Mesothelial cell of epicardium (in vitro differentiated cells): ENCODE measurements at places on chromosomes 7 and 10. TPM values are rescaled to one million over a fixed set of nuclear protein-coding genes. Genes with fewer than 3 reads are reported as not detected.

DNA sequence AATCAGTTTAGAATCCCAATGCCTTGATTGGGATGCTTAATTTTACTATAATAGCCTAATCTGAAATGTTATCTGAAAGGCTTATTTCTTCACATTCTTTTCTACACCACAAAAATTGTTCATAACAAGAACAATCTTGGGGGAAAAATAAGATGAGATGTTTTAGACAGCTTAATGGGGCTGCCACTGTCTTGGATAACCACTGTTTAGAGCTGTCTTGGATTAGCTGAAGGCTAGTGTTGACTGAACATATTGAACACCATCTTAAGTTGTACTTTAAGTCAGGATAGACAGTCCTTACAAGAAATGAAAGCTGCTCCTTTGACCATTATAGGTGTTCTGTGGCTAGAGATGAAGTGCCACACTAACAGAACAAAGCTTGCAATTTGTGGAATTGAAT is 501.3 kb downstream of the GFRA1 start:
- no peak for DNase-seq

Gene FZD8
- total RNA-seq, result 14.5 to 16.5 TPM (median 16.4 TPM) in 3 replicates

DNA sequence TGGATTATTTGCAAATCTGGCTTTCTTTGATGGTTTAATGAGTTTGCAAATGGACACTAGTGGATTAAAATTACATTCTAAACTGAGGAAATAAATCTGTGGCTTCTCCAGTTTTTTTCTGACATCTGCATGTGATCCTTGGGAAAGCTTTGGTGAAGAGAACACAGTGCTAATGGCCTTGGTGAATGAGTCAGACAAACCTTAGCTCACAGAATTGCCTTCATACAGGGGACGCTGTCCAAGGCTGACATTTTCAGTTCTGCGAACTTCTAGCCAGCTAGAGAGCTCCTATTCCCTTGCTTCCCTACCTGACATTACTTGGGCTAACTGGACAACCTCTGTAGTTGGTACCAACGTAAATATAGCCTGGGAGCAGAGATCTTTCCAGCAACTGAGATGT is 21.2 kb downstream of the BMPER start:
- no peak for DNase-seq

Gene NAT16
- total RNA-seq, result not detected in 3 replicates

Gene POLR1F
- 13.9 to 17.6 TPM (median 16.3 TPM) in 3 replicates for total RNA-seq

GRCh38 chr7:76281006-76281705 is 21.3 kb upstream of the HSPB1 start:
- DNase-seq, result no peak

DNA sequence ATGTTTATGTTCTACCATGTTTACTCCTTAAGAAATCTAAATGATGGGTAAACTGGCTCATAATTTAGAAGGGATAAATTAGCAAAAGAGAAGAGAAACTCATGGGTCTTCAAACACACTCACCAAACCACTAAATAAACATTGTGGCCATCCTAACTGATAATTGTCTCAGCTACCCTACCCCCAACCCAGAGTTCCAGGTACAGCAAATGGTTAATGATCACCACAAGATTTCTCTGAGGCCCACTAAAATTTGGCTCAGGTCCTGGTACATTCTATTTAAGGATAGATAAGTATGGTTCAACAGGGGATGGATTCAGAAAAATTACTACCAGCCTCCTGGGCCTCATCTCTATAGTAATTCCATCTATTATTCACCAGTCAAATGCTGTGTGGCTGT is 21.4 kb downstream of the SLC25A13 start:
- no peak for DNase-seq

GRCh38 chr10:24272374-24272773 is 63.4 kb downstream of the KIAA1217 start:
- DNase-seq, result no peak

DNA sequence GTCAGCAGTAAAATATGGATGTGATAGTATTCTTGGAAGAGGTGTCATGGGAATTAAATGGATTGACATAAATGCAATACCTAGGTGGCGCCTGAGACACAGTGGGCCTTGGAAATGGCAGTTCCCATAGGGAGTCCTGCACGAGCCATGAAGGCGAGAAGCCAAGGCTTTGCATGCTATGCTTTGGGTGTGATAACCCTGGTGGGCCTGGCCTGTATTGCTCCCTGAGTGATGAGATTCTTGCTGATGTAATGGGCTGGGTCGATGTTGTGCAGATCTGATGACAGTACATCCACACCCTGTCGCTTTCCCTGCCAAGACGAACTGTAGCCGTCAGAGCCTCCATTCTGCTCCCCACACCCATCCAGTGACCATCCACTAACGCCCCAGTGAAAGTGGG is 46.4 kb downstream of the CREB5 start:
- DNase-seq, result no peak

GRCh38 chr10:96502561-96503282 is 11.0 kb downstream of the TLL2 start:
- DNase-seq, result no peak

Gene ADCY1
- total RNA-seq, result 3.1 to 4.7 TPM (median 4.5 TPM) in 3 replicates

DNA sequence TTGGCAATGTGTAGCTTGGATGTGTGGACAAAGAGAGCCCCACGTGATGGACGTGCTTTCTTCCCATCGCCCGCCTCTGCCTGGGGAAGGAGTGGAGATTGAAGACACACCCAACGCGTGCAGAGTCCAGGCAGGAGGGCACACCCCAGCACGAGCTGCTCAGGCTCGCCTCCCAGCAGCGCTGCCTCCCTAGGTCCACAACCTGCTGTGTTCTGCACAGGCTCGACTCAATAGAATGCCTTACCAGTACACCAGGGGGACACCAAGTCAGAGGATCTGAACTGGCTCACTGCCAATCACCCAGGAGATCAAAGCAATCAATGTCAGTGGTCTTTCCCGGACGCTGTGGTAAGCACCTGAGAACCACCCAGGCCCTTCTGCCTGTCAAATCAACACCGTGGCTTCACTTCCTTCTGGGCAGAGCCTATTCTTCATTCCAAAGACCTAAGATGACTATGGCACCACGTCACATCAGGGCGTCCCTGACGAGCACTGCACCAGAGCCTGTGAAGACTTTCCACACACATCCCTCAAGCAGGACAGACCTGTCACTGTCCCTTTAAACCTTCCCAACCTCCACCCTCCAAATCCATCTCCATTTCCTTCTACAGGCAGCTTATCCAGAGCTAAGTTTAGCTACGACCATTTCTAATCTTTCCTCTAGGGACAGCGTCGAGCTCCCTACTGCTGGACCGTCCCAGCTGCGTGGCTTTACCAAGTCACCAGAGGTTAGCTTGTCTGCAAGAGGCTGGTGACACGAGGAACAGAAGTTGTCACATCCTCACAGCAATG is 72.3 kb downstream of the AMZ1 start:
- no peak for DNase-seq

Gene SFRP5
- 0.69 to 1.1 TPM (median 0.86 TPM) in 3 replicates for total RNA-seq

Gene IGF2BP3
- 84.3 to 91.3 TPM (median 89.1 TPM) in 3 replicates for total RNA-seq

Gene AGR3
- total RNA-seq, result 1.7 to 2.1 TPM (median 2.0 TPM) in 3 replicates

- no peak for DNase-seq
These were observed 381.7 kb downstream of the DNAJB6 start for GRCh38 chr7:157718303-157719007.

GRCh38 chr10:94353336-94353735 is 9.4 kb downstream of the NOC3L start:
- DNase-seq, result no peak

Gene PPP1R9A
- 37.6 to 39.3 TPM (median 38.8 TPM) in 3 replicates for total RNA-seq

DNA sequence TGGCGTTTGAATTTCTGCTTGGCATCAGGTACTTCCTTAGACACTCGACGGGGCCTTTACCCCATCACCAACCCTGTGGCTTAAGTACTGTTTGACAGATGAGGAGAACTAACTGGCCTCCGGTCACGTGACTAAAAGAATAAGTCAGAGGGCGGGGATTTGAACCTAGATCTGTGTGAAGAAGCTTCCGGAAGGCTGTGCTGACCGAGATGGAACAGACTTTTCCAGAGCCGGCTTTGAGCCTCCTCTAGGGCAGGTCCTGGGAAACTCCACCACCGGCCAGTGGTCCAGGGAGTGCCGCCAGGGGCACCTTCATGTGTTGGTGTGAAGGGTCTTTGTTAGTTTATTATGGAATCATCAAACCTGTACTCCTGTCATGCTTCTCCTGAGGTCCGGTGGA is 26.9 kb downstream of the CAMK1D start:
- DNase-seq, result no peak

GRCh38 chr10:88110822-88111221 is 247.4 kb downstream of the PTEN start:
- DNase-seq, result no peak

Gene ING3
- total RNA-seq, result 19.2 to 22.7 TPM (median 20.2 TPM) in 3 replicates

DNA sequence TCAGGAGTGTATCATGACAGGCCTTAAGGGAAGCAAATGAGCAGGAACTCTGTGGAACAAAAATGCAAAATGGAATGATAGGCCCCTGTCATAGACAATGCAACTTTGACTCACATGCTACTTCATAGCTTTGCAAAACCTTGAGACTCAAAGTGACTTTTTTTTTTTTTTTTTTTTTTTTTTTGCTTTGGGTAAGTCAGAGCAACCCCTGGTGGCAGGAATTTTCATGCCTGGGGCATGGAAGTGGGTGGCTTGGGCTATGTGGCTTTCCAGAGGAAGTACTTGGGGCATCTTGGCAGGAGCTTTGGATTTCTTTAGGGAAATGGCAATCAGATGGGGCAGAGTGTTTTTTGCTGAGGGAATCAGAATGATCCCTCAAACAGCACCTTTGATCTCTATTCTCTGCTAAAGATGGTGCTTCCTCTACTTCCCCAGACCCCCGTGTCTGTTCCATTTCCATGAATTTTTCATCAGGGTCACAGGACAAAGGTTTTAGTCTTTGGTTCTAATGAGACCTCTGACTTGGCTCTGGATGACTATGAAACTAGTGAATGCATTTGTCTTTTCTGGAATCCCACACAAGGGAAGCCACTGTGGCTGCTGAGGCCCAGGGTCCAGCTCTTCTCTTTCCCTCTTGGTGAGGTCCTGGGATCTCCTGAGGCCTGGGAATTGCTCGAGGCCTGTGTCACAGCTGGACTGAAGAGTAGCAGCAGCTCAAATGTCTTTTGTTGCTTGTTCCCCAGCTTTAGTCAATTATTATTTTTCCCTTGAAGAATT is 62.8 kb downstream of the TACC2 start:
- DNase-seq, result no peak

- no peak for DNase-seq
These were observed 14.1 kb upstream of the SUN1 start for GRCh38 chr7:818031-818699.

- DNase-seq, result no peak
These were observed 23.0 kb downstream of the HDAC9 start for GRCh38 chr7:18518555-18518954.

Gene MET
- 21.1 to 22.8 TPM (median 22.3 TPM) in 3 replicates for total RNA-seq

Gene H2AZ2
- total RNA-seq, result 150 to 156 TPM (median 156 TPM) in 3 replicates

DNA sequence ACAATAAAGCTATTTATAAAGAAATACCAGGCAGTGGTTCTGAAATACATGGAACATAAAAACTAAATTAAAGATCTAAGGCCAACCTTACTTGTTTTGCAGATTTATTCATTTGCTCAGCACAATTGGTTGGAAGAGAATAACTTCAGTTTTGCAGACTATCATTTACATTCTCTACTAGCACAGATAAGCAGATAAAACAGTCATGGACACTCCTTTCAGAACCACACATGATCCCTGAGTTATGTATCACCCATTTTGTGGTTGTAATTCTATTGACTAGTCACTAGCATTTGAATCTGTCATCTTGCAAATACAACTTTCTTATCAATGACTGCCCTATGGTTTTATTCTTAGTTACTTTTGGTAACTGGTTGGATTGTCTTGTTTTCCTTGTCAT is 45.1 kb downstream of the PRKAR2B start:
- no peak for DNase-seq

GRCh38 chr10:78319841-78320240 is 286.2 kb downstream of the RPS24 start:
- DNase-seq, result no peak

- DNase-seq, result no peak
These were observed 258.0 kb downstream of the GFRA1 start for GRCh38 chr10:116014871-116015582.

GRCh38 chr7:69942573-69942972 is 344.3 kb downstream of the AUTS2 start:
- no peak for DNase-seq

DNA sequence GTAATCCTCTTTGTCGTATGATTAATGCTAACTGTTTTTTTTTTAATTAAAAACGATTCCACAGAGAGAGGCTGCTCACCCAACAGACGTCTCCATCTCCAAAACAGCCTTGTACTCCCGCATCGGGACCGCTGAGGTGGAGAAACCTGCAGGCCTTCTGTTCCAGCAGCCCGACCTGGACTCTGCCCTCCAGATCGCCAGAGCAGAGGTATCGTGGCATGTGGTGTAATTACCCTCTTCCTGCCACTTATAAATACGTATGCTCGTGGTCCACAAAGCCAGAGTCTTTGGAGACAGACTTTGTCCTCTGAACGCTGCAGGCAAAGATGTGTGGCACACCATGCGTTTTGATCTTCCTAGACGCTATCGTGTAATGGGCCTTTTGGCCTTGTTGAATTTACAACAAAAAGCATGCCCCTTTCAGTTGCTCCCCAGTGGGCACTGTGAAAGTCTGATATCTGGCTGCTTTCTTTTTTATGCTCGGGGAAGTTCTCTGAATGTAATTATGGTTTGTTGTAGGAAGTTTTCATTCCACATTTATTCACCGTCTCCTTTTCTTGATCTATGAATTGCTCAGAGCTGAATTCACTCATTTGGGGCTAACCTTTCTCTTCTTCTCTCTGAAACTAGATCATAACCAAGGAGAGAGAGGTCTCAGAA is 33.6 kb upstream of the BTBD16 start:
- no peak for DNase-seq

- no peak for DNase-seq
These were observed 673.0 kb upstream of the AUTS2 start for GRCh38 chr7:68925241-68925640.

DNA sequence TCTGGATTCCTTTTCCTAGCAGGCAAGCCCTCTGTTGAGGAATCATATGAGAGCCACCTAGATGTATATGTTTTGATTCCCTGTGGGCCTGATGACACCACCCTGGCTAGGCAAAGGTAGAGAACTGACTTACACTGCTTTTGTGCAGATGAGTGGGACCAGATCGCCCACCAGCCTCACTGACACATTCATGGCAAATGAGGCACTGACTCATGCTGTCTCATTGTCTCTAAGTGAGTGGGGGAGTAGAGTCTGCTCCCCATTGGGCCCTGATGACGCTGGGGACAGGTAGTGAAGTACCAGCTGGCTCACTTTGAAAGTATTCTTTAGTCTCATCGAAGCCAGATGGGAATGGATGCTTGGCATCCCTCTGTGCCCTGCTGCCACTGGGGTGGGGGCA is 326.3 kb downstream of the ABCA13 start:
- DNase-seq, result no peak

GRCh38 chr10:123009105-123009820 is 457 bp downstream of the ACADSB start:
- peak; percentile 41 for DNase-seq

GRCh38 chr10:121113385-121113696 is 262.2 kb downstream of the WDR11 start:
- DNase-seq, result no peak
